Activated naive CD8-positive, alpha-beta T cell treated with anti-CD3 and anti-CD28 coated beads, Interleukin-2, amount 10 ng/mL, durations not matched to agents 7 days and 5 days (primary cell): ENCODE measurements at places on chromosomes 7 and 10.

GRCh38 chr7:115099906-115100305, 178.0 kb downstream of the MDFIC start:
- DNase-seq, result no peak

- no peak for DNase-seq
Measured at GRCh38 chr10:3485057-3485686, 299.8 kb downstream of the KLF6 start.

- no peak for DNase-seq
Measured at GRCh38 chr10:75773231-75773780, 341.9 kb downstream of the LRMDA start.

GRCh38 chr10:127860592-127860991, 32.1 kb downstream of the CLRN3 start:
- DNase-seq, result no peak
